ENCODE measurements at places on chromosomes 7 and 10. TPM values are rescaled to one million over a fixed set of nuclear protein-coding genes. Genes with fewer than 3 reads are reported as not detected.
A peak's percentile ranks its signal among the peaks of the same experiment; 100 is the strongest.

GRCh38 chr10:125281091-125281490 is 120.7 kb upstream of the CTBP2 start:
- peaks cover 5% of the 10 kb centered on the region for H3K27me3 ChIP-seq
- no peak overlapping the region for H3K4me3 ChIP-seq
- no peak for DNase-seq

- DNase-seq, result no peak
- no peaks in the 10 kb centered on the region for H3K27me3 ChIP-seq
- no peak overlapping the region for H3K4me3 ChIP-seq
- H3K36me3 ChIP-seq, result no peaks in the 10 kb centered on the region
Observed at GRCh38 chr7:37701769-37702168, 18.2 kb downstream of the GPR141 start.

Gene CDK1
- 5.2 TPM for polyA plus RNA-seq

- H3K4me1 ChIP-seq, result no peaks in the 10 kb centered on the region
- H3K4me3 ChIP-seq, result no peak overlapping the region
- DNase-seq, result no peak
- no peak overlapping the region for H3K27ac ChIP-seq
- H3K27me3 ChIP-seq, result peaks cover 58% of the 10 kb centered on the region
Observed at GRCh38 chr7:150955519-150956394, 22.4 kb downstream of the KCNH2 start.

GRCh38 chr7:20348125-20348807 is 17.6 kb downstream of the ITGB8 start:
- no peaks in the 10 kb centered on the region for H3K36me3 ChIP-seq
- H3K27me3 ChIP-seq, result no peaks in the 10 kb centered on the region
- H3K27ac ChIP-seq, result no peak overlapping the region
- H3K4me3 ChIP-seq, result no peak overlapping the region

Gene CPXM2
- polyA plus RNA-seq, result 0.03 TPM

- no peak for DNase-seq
- H3K36me3 ChIP-seq, result no peaks in the 10 kb centered on the region
- no peak overlapping the region for H3K27ac ChIP-seq
- peaks cover 36% of the 10 kb centered on the region for H3K4me1 ChIP-seq
Observed at GRCh38 chr10:110006358-110007160, 1.2 kb upstream of the ADD3 start.

Gene RAPGEF5
- polyA plus RNA-seq, result 2.1 TPM

GRCh38 chr10:49500412-49500811 is 38.5 kb downstream of the ERCC6 start:
- H3K4me1 ChIP-seq, result peaks cover under 1% of the 10 kb centered on the region
- H3K27me3 ChIP-seq, result no peaks in the 10 kb centered on the region
- no peak overlapping the region for H3K4me3 ChIP-seq
- no peak overlapping the region for H3K27ac ChIP-seq
- peaks cover 10% of the 10 kb centered on the region for H3K36me3 ChIP-seq
- DNase-seq, result no peak

- no peaks in the 10 kb centered on the region for H3K27me3 ChIP-seq
- no peak for DNase-seq
- no peak overlapping the region for H3K27ac ChIP-seq
- no peaks in the 10 kb centered on the region for H3K4me1 ChIP-seq
- H3K36me3 ChIP-seq, result peaks cover 2% of the 10 kb centered on the region
Observed at GRCh38 chr7:110522061-110522760, 568.7 kb upstream of the LRRN3 start.

- DNase-seq, result no peak
- H3K27me3 ChIP-seq, result no peaks in the 10 kb centered on the region
- no peaks in the 10 kb centered on the region for H3K36me3 ChIP-seq
- H3K27ac ChIP-seq, result no peak overlapping the region
- H3K4me1 ChIP-seq, result peaks cover 5% of the 10 kb centered on the region
Observed at GRCh38 chr10:70274643-70275042, 9.2 kb downstream of the NPFFR1 start.

Gene TAS2R38
- not detected for polyA plus RNA-seq

GRCh38 chr7:4882169-4883032 is 1.1 kb downstream of the RADIL start:
- peaks cover 5% of the 10 kb centered on the region for H3K4me1 ChIP-seq
- DNase-seq, result no peak
- no peaks in the 10 kb centered on the region for H3K36me3 ChIP-seq

GRCh38 chr10:74008212-74008731 is 10.4 kb downstream of the VCL start:
- peaks cover 9% of the 10 kb centered on the region for H3K36me3 ChIP-seq
- H3K27ac ChIP-seq, result peak overlapping the region; percentile 47

Gene FKBP9
- polyA plus RNA-seq, result 92.2 TPM

DNA sequence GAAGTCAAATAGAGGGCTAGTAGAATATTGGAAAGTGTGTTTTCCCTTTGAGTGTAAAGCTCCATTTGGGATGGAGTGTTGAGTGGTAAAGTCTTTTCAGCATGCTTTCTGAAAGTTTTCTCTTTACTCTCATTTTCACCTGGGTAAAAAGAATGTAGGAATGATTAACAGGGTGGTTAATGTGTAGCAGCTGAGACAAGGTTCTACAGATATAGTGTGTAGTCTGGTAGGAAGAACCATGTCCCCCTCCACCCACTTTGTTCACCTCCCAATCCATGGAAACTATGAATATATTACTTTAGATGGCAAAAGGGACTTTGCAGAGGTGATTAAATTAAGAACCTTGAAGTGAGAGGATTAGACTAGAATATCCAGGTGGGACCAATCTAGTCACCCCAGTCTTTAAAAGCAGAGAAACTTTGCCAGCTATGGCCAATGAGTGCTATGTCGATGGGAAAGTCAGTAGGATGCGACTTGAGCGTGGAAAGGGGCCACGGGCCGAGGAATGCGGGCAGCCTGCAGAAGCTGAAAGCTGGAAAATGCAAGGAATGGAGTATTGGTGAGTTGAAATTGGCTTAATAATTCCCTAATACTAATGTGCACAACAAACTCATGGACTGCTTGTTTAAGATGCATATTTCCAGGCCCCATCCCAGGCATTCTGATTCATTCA is 166.3 kb upstream of the AHR start:
- no peak for DNase-seq
- H3K27ac ChIP-seq, result no peak overlapping the region
- no peaks in the 10 kb centered on the region for H3K36me3 ChIP-seq
- H3K4me1 ChIP-seq, result no peaks in the 10 kb centered on the region
- no peak overlapping the region for H3K4me3 ChIP-seq

Gene AMPH
- polyA plus RNA-seq, result not detected

Gene CNPY1
- polyA plus RNA-seq, result not detected

GRCh38 chr10:35511647-35512046 is 93.5 kb upstream of the GJD4 start:
- no peak for DNase-seq
- no peaks in the 10 kb centered on the region for H3K27me3 ChIP-seq
- H3K4me1 ChIP-seq, result no peaks in the 10 kb centered on the region
- peaks cover 5% of the 10 kb centered on the region for H3K36me3 ChIP-seq
- no peak overlapping the region for H3K27ac ChIP-seq

DNA sequence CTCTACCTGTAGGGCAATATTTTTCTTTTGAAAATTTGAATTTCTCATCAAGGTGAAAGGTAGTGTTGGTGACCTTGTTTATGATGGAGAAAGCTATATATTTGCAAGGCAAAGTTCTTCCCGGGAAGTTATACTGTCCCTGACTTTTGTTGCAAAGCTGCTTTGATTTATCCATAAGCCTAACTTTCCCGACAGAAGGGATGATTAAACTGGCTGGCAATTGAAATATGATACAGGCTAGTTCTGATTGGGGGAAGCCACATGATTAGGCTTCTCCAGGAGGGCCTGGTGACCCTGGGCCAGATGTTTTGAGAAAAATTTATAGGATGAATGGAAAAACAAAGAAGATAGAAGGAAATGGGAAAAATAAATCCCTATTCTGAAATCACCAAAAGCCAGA is 215.5 kb downstream of the ACTR3B start:
- no peaks in the 10 kb centered on the region for H3K27me3 ChIP-seq
- DNase-seq, result no peak
- no peaks in the 10 kb centered on the region for H3K36me3 ChIP-seq
- H3K4me3 ChIP-seq, result no peak overlapping the region
- no peaks in the 10 kb centered on the region for H3K4me1 ChIP-seq

GRCh38 chr7:142720172-142720773 is 29.0 kb upstream of the PRSS1 start:
- H3K27ac ChIP-seq, result no peak overlapping the region
- H3K4me1 ChIP-seq, result no peaks in the 10 kb centered on the region
- H3K4me3 ChIP-seq, result no peak overlapping the region
- no peak for DNase-seq

- no peaks in the 10 kb centered on the region for H3K36me3 ChIP-seq
- no peak overlapping the region for H3K27ac ChIP-seq
- no peak for DNase-seq
- H3K4me3 ChIP-seq, result no peak overlapping the region
- H3K27me3 ChIP-seq, result peaks cover 26% of the 10 kb centered on the region
Observed at GRCh38 chr10:132477066-132477397, 60.6 kb upstream of the INPP5A start.

Gene MYL10
- not detected for polyA plus RNA-seq

GRCh38 chr10:79417266-79417665 is 28.2 kb downstream of the ZCCHC24 start:
- no peak overlapping the region for H3K27ac ChIP-seq
- no peaks in the 10 kb centered on the region for H3K27me3 ChIP-seq
- no peak for DNase-seq
- no peak overlapping the region for H3K4me3 ChIP-seq
- no peaks in the 10 kb centered on the region for H3K4me1 ChIP-seq

GRCh38 chr10:113458451-113458850 is 94.4 kb upstream of the HABP2 start:
- no peak overlapping the region for H3K27ac ChIP-seq
- H3K4me1 ChIP-seq, result no peaks in the 10 kb centered on the region
- H3K36me3 ChIP-seq, result no peaks in the 10 kb centered on the region
- no peak overlapping the region for H3K4me3 ChIP-seq
- peaks cover 6% of the 10 kb centered on the region for H3K27me3 ChIP-seq
- no peak for DNase-seq

Gene TMEM229A
- polyA plus RNA-seq, result not detected

GRCh38 chr10:118584181-118584954 is 11.1 kb downstream of the PRLHR start:
- no peak overlapping the region for H3K27ac ChIP-seq
- H3K36me3 ChIP-seq, result no peaks in the 10 kb centered on the region
- peaks cover 9% of the 10 kb centered on the region for H3K27me3 ChIP-seq
- no peak overlapping the region for H3K4me3 ChIP-seq
- DNase-seq, result peak; percentile 21

Gene ZNF503
- polyA plus RNA-seq, result 3.1 TPM

Gene ABLIM1
- 91.7 TPM for polyA plus RNA-seq
